AG04449 (cell line): ENCODE measurements at places on chromosomes 2 and 18.

DNA sequence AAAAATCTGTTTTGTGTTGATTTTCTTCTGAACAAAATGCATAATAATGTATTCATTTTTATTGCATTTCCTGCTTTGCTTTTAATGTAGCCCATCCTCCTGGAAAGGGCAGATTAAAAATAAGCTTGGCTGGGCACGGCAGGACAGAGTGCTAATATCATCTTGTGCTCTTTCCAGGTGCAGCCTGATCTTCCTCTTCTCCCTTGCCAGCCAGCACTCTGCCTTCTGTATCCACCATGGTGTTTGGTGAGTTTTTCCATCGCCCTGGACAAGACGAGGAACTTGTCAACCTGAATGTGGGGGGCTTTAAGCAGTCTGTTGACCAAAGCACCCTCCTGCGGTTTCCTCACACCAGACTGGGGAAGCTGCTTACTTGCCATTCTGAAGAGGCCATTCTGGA lies 52.3 kb downstream of the KCNS3 start:
- no peak for DNase-seq

DNA sequence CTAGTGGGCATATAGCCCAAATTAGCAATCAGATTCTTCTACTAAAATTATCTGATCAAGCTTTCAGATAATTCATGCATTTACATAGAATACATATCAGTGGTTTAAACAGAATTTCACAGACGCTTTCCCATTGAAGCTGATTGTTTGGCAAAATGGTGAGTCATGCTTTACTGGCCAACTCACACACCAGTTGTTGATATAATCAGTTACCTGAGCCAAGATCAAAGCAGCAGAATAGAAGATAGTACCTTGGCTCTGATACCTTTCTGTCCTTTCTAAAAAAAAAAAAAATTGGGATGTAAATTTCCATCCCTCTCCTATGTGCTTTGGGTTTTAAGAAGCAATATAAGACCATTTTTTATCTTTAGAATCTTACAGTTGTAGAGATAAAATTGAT lies 178.0 kb downstream of the MCFD2 start:
- no peak for DNase-seq

DNA sequence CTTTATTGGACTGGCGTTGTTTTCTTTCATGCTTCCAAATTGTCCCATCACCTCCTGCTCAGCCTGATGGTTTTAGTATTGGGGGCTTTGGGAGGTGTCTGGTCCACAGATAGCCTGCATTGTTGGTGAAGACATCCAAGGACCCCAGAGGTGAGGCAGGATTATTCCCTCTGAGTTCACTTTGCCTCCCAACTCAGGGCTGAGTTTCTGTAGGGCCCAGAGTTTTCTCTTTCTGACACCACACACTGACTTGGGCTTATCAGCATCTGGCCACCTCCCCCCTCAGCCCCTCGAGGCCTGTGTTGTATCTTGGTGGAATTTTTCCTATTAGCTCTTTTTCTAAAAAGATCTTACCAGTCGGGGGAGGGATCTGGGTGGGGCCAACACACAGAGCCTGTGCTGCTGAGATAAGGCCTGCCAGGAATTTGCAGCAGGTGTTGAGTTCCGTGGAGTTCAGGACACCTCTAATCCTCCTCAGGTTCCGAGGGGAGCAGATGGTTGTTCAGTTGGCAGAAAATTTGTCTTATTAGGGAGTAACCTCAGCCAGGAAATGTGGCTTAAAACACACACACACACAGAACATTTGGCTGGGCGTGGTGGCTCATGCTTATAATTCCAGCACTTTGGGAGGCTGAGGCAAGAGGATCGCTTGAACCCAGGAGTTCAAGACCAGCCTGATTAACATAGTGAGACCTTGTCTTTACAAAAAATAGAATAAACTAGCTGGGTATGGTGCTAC lies 7.3 kb downstream of the EMILIN2 start:
- DNase-seq = no peak

DNA sequence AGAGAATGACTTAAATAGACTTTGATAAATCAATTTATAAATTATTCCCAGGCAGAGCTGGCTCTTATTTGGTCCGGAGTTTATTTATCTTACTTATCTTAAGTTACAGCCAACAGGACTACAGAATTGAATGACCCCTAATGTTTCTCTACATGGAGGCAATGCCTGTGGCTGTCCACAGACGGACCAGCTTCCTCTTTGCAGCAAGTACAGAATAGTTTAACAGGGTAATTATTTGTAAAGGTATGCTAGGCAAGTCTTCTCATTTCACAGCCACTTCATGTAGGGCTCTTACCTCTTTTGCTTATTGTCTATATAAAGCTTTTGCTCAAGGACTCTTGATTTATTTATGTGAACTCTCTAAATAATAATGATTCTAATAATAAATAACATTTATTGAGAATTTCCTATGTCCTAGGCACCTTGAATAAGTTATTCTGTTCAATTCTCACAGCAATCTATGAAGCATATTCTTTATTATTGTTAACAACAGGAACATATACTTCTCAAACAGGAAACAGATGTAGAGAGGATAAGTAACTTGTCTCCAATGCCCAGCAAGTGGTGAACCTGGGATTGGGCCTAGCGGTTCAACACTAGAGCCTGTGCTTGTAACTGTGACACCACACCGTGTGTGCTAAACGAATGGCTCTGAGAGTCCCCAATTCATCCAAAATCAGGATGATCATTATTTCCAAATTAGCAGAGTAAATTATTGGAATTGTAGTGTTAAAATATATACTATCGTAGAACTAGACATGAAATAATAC lies 58.8 kb upstream of the NXPH2 start:
- no peak for DNase-seq

GRCh38 chr2:227772932-227773331 lies 27.2 kb downstream of the SCYGR8 start:
- no peak for DNase-seq

- DNase-seq = no peak
These were observed 279.2 kb upstream of the SKOR2 start for GRCh38 chr18:47530695-47531094.

DNA sequence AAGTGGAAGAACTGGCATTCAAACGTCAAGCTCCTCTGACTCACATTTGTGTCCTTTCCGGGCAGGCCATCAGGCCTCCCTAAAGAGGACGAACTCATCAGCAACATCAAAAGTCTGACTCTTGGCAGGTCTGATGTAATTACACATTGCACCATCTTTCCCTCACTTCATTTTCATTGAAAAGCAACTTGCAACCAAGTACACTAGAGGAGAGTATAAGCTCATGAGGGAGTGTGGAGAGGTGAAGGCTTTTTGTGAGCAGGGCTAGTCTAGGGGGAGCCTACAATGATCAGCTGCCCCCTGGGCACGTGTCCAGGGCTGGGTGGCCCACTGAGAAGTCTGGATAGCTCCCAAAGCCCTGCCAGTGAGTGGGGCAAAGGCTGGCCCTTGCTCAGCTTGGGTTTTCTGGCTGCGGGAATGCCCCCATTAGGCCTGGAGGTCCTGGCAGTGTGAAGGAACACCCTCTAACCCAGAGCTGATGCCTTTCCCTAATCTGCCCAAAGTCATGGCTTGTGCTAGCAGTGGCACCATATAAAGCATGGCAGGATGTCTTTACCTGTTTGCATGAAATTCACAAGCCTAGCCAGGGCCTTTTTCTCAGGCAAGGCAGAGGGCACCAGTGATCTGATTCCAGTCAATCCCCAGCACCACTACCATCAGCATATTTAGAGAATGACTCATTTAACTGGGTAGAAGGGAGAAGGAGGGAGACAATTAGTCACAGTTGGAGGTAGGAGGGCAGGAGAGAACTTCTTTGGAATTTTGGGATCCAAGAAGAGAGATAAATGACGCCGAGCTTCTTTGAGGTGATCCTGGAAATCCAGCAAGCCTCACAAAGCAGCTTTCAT lies 8.5 kb upstream of the DAW1 start:
- peak; percentile 59 for DNase-seq

- no peak for DNase-seq
These were observed 57.8 kb upstream of the LMAN1 start for GRCh38 chr18:59416818-59417217.

- DNase-seq = no peak
These were observed 149.7 kb downstream of the BCL2 start for GRCh38 chr18:63169853-63170252.
